ENCODE measurements at places on chromosomes 6 and 20. TPM values are rescaled to one million over a fixed set of nuclear protein-coding genes. Genes with fewer than 3 reads are reported as not detected.

Gene HLA-DOB
- total RNA-seq, result not detected

Gene NOX3
- not detected for total RNA-seq

DNA sequence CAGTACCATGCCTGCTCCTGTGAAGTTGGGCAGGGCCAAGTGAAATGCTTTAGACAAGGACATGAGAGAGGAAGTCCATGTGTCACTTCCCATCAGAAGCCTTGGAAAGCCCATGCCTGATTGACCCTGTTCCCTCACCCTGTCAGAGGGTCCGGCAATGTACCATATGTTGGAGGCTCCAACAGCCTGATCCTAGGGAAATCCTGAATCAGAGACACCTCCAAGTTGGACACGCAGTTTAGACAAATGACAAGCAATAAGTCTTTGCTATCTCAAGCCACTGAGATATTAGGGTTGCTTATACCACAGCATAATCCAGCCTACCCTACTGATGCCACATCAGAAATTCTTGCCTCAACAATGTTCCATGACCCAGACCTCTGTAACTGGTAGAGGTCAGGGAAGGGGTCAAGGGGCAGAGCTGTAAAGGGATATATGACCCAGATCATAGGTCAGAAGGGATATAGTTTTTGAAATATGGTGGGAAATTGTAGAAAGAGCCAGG is 174.8 kb downstream of the HACE1 start:
- no peak for DNase-seq

- peak; percentile 46 for DNase-seq
Measured at GRCh38 chr6:43883847-43884651, 114.0 kb downstream of the VEGFA start.

DNA sequence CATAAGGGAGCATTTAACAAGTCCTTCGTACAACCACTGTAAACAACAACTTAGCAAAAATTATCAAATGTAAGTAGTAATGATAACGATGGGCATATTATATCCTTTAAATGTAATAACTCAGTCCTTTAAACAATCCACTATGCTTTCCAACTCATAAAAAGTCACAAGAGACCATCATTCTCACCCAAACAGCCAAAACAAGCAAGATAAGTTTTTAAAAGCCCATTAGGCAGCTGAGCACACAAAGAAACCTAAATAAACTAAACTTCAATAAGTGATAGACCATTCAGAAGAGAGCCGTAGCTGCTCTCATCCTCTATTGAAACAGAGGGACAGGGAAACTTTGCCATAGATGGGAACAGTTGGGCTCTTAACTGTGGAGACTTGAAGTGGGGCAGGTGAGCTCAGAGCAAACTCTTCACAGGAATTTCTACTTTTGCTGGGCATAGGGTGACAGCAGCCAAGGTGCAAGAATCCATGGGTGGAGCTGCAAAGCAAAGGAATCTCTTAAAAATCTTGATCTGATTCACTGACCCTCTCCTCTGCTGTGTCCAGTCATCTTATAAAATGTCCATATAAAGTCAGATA is 22.5 kb downstream of the RAB22A start:
- DNase-seq, result peak; percentile 54

- DNase-seq, result no peak
Measured at GRCh38 chr6:166009385-166010031, 158.1 kb downstream of the TBXT start.
